ENCODE measurements at places on chromosomes 1 and 21.

DNA sequence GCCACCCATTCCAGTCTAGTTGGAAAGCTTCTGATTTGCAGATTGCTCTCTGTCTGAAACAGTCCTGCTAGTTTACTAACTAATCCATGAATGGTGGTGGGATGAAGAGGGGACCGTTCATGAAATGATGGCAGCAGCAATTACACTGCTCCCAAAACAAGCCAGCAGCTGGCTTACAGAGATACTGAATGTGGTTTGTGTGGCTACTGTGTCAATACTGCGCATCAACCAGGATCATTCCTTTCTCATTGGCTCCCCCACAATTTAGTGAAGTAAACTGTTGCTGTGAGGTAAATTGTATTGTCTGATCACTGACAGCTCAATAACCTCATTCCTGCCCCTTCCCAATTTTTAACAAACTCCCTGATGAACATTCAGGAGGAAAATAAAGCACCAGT lies 191.3 kb upstream of the LMO4 start:
- DNase-seq: no peak

GRCh38 chr1:27513958-27514357 lies 24.0 kb upstream of the WASF2 start:
- no peak for DNase-seq

DNA sequence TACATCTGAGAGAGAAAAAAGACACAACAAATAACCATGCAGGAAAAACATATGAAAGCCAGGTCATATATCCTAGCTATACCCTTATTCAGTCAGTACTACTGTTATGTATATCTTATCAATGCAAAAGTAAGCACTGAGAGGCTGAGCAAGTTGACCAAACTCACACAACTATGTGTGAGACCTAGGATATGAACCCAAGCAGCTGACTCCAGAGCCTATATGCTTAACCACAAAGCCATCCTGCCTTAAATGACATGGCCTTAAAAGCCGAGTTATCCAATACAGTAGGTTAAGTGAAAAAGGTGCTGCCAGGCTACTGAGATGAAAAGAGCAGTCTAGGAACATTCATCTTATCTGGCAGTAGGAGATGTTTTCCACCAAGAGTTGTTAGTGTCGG lies 151.6 kb downstream of the RERE start:
- no peak for DNase-seq

- peak; percentile 14 for DNase-seq
These were observed at the start of gene GOLT1A for GRCh38 chr1:204213668-204214662. GOLT1A (minus strand) TSS chr1:204213988; CDS start chr1:204213906, 82 bp downstream.

- DNase-seq: no peak
These were observed 17.4 kb upstream of the MYOG start for GRCh38 chr1:203103216-203103615.

DNA sequence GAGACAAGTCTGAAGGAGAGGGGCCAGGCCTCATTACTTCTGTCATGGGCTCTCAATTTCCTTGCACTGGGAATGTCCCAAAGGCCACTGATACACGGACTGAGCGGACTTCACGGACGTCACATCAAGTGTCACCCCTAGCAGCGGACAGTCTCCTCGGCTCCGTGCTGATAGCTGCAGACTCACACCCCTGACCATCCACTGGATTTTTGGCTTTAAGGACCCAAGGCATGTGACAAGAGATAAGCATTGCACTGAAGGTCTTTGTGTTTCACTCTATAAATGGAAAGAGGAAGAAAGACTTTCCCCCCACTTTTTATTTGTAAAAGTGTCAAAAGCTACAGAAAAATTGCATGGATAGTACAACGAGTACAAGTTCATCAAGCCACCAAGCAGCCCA lies 200.4 kb upstream of the FGGY start:
- DNase-seq: no peak

DNA sequence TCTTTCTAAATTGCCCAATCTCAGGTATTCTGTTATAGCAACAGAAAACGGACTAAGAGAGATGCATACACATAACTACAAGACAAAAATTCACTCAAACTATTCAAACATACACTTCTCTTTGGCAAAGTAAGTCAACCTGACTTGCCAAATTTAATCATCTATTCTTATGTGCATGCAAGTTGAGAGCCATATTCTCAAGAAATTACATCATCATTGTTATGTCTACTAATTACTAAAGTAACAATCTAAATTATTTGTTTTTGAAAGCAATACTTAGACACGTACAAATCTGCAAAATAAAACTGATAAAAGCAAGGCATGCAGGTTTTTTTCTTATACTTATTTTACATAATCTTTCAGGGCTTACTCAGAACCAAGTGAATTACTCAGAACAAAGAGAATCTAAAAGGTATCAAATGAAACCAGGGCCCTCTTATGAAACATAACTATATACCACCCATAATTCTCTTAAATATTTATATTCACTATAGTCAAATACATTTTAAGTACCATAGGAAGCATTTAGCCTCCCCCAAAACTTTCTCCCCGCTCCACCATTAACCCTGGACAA lies 62.3 kb downstream of the HLCS start:
- no peak for DNase-seq

- DNase-seq: no peak
These were observed 11.1 kb downstream of the ATP6V1G3 start for GRCh38 chr1:198529414-198529813.

GRCh38 chr1:172286629-172287076 lies 133.8 kb upstream of the C1orf105 start:
- no peak for DNase-seq

GRCh38 chr1:38790422-38791163 lies 69.0 kb downstream of the RRAGC start:
- no peak for DNase-seq

GRCh38 chr1:32345289-32345827 lies 9.3 kb upstream of the MARCKSL1 start:
- DNase-seq: no peak

- no peak for DNase-seq
These were observed 27.7 kb downstream of the TNFRSF9 start for GRCh38 chr1:7912743-7913557.

GRCh38 chr1:6511561-6512244 lies 20.2 kb upstream of the PLEKHG5 start:
- DNase-seq: no peak

- DNase-seq: no peak
These were observed 118.7 kb upstream of the ZBTB40 start for GRCh38 chr1:22332795-22333499.

DNA sequence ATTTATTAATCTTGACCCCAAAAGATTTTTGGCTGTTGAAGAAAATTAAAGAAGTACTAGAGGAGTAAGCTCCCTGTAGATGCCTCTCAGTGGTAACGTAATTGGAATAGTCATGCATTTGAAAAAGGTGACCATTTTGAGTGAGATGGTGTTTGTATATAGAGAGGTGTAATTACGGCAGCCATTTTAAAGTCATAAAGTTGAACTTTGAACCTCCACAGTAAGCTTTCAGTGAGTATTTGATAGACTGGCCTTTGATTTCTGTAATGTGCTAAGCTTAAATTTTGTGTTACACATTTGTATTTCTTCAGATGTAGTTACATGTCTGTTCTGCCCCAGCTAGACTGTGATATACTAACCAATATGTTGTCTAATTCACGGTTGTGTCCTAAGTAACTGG lies 21.5 kb upstream of the TMCO2 start:
- DNase-seq: no peak

DNA sequence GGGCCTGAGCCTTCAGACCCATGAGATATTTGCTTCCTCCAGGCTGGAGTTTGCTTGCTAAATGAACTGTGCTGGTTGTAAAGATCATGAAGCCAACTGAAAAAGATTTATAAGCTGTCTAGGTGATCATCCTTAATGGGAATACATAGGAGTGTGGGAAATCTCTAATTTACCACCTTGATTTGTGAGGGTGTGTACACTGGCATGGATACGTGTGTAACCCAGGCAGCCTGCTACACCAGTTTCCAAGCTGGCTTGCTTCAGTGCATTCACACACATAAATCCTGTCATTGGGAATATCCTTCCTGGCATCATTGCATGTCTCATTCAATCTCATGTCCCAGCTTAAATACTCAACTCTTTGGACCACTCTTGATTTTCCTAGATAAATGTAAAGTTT lies 57.6 kb upstream of the GNG12 start:
- DNase-seq: no peak

DNA sequence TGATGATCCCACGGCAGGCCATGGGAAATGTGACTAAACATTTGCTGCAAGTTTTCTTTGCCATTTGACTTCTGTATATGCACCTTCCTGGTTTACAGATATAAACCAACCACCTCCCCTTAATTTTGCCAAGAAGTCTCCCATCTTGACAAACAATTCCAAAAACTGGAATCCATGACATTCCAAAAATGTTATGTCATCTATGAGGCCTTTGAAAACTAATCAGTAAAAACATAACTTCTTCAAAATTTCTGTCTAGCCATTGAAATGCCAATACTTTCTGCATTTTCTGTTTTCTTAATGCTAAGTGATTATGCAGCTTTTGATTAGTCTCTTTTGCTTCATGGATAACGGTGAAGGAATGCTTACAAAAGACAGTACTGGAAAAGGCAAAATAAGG lies 84.1 kb downstream of the LYST start:
- DNase-seq: no peak

DNA sequence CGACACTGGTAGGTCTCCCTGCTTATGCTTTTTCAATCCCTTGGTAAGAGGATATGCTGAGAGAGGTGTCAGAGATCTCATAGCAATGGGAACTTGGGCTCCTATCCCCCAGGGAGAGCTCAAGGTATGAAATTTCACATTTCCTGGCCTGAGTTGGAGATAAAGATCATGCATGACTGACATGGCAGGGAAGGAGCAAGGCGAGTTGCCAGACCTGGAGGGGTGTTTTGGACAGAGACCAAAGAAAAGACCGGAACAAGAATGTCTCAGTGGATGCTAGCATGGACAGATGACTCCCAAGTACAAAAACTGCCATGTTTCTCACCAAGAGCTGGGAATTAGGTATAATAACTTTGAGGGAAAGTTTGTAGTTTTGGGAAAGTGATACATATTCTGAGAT lies 334.1 kb upstream of the B3GALT2 start:
- no peak for DNase-seq

- no peak for DNase-seq
These were observed 23.2 kb upstream of the CNIH3 start for GRCh38 chr1:224592636-224593582.

DNA sequence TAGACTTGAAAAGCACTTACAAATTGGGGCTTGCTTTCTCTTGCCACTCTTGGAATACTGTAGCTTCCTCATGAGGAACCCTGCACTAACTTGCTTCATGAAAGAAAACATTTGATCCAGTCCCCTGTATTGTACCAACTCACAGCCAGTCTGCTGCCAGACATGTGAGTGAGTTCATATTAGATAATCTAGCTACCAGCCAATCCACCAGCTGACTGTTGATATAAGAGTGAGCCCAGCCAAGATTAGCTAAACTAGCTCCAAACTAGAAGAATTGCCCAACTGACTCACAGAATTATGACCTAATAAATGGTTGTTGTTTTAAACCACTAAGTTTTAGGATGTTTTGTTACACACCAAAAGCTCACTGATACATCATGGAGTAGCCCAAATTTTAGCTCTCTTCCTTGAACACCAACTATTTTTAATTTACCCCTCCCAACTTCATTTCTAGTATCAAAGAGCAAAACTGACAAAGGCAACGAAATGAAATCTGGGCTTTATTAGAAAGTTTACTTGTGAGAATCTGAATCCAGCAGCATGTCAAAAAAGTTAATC lies 6.6 kb upstream of the RGS8 start:
- no peak for DNase-seq

DNA sequence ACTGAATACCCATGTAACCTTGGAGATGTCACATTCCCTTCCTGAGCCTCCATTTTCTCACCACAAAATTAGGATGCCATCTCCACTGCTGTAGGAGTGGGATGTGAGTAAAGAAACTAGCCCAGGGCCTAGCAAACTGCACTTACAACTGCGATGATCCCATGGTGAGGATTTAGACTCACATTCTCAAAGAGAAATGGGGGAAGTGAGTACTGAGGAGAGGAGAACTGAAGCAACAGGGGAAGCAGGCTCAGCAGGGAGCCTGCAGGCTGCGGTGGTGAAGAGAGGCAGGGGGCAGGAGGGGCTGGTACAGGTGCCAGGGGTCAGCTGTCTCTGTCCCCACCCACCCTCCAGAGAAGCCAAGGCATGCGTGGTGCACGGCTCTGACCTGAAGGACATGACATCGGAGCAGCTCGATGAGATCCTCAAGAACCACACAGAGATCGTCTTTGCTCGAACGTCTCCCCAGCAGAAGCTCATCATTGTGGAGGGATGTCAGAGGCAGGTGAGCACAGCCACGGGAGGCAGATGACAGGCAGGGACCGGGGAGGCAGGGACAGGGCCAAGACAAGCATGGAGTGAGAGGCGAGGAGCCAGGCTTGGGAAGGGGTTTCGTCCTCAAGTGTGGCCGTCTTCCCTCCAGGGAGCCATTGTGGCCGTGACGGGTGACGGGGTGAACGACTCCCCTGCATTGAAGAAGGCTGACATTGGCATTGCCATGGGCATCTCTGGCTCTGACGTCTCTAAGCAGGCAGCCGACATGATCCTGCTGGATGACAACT lies 16.4 kb upstream of the ATP1A4 start:
- DNase-seq: no peak

DNA sequence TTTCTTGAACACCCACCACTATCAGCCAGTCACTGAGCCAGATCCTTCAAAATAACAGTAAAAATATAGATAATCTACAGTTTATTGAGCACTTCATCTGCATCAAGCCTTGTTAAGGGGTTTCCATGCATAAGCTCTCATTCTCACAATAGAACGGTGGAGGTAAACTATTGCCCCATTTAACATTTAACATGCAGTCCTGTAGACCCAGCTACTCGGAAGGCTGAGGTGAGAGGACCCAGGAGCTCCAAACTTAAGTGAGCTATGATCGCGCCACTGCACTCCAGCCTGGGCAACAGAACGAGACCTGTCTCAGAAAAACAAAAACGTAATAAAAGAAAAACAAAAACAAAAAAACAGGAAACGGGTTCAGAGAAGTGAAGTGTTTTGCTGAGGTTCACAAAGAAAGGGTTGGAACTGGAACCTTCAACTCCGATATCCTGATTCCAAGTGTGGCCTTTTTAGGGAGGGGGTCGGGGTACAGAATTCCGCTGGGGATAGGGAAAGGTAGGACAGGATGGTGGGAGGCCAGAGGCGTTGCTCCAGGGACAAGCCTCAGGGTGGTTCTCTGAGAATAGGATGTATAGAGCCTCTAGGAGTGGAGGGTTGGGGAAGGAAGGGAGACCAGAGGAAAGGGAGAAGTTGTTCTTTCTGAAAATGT lies 11.6 kb upstream of the SESN2 start:
- no peak for DNase-seq

DNA sequence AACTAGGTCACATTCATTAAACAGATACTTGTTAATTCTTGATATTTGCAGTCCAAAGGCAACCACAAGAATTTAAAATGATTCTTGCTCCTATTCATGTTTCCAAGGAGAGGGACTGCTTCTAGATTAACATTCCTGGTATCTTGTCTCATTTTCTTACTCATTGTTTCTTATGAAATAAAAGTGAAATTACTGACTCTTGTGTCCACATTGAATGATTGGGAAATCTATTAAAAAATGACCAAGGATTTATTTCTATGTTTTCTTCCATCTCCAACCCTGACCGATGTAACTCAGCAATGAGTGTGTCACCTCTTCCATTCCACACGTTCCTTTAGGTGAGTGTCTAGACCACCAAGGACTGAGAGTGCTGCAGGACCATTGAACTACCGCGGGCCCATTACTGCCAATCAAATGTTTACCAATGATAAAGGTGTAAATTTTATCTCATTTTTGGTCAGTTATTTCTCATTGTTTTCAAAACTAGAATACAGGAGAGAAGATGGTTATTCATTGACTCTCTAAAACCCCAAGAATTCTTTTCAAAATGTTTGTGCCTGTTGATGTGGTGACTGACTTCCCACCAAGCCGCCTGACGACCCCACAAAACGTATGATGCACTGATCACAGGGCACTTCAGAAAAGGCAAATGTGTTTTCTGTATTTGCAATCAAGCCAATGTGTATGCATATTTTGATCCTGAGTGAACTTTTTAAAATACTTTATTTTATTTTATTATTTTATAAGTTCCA lies 414.6 kb upstream of the PTBP2 start:
- no peak for DNase-seq
